ENCODE measurements at places on chromosomes 12 and 14.

- peak; percentile 52 for DNase-seq
Measured at GRCh38 chr12:47504775-47505446, 200.9 kb downstream of the RPAP3 start.

GRCh38 chr12:105506678-105507310, 176.3 kb downstream of the C12orf75 start:
- no peak for DNase-seq

- DNase-seq = no peak
Measured at GRCh38 chr14:22769369-22769768, 2.9 kb downstream of the OXA1L start.

- no peak for DNase-seq
Measured at GRCh38 chr12:16037533-16037932, 126.4 kb downstream of the DERA start.

- DNase-seq = no peak
Measured at GRCh38 chr12:132740652-132741051, 21.0 kb downstream of the ANKLE2 start.

GRCh38 chr12:109654357-109654756, 59.3 kb upstream of the FAM222A start:
- no peak for DNase-seq

DNA sequence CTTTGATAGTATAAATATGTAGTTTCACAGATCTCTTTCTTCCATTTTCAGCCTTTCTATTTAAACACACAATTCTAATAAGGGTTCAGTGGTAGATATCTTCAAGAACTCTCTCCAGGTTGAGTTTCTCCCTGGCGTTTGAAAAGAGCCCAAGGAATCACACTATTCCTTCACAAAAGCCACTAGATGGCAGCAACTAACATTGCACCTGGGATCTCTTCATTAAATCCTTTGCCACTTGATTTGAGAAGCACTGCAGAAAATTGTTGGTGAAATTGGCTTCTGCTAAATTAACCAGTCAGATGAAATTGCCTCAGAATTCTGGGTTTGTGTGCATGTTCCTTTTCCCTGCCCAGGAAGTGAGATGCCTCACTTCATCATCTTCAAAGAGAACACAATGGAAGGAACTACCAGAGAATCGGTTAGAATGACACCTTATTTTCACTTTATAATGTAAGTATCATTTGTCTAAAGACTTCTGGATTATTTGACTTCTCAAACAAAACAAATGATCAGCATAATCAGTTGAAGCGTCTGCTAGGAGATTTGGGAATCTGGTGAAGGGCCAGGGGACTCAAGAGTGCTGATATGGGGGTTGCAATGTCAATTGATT, 6.8 kb downstream of the CCDC198 start:
- peak; percentile 58 for DNase-seq

GRCh38 chr14:90608281-90608680, 207.9 kb downstream of the TTC7B start:
- no peak for DNase-seq

DNA sequence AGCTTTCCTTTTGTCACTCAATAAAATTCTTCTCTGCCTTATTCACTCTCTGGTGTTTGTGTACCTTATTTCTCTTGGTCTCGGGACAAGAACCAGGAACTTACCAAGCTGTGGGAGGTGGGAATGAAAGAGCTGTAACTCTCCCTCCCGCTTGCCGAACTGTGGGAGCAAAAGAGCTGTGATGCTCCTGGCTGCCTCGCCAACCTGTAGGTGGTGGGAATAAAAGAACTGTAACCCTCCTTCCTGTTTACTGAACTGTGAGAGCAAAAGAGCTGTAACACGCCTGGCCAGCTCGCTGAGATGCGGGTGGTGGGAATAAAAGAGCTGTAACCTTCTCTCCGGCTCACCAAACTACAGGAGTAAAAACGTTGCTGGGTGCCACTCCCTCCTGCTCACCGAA, 314.1 kb upstream of the LRIG3 start:
- DNase-seq = no peak

- no peak for DNase-seq
Measured at GRCh38 chr14:74684434-74684833, 28.4 kb downstream of the AREL1 start.

- peak; percentile 92 for DNase-seq
Measured at GRCh38 chr12:51980051-51980808, 26.5 kb upstream of the TAMALIN start.

- no peak for DNase-seq
Measured at GRCh38 chr12:14576896-14577295, 9.2 kb upstream of the PLBD1 start.

DNA sequence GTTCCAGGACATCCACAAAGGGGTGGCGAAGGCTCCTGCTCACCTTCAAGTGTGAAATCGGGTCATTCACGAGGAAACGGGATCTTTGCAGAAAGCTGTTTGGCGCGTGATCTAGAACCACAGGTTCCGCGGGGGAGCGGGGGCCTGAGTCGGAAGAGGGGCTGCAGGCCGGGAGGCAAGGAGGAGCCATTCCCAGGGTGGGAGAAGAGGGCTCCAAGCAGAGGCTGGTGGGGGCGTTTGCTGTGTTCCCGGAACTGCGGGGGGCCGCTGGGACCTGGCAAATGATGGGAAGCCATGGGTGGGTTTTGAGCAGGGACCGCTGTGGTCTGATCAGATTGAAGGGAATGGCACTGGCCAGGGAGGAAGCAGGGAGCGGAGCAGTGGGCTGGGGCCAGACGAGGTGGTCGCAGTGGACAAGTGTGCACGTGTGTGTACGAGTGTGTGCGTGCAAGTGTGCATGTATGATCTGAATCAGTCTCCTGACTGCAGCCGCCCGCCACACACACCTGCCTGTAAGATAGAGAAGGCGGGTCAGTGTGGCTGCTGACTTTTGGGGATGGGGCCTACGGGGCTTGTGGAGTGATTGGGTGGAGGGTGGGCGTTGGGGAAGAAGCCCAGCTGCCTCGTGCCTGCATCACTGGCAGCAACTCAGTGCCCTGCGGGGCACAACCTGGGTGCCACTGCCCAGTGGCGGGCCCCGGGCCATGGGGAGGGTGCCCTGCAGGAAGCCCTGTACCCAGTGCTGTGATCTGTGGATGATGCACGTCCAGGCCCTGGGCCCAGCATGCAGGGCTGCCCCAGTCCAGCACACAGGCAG, 141.9 kb downstream of the KIF26A start:
- no peak for DNase-seq

- peak; percentile 61 for DNase-seq
Measured at GRCh38 chr14:64800000-64800399, 79.7 kb downstream of the SPTB start.

- no peak for DNase-seq
Measured at GRCh38 chr12:95136598-95136997, 63.2 kb upstream of the NR2C1 start.

DNA sequence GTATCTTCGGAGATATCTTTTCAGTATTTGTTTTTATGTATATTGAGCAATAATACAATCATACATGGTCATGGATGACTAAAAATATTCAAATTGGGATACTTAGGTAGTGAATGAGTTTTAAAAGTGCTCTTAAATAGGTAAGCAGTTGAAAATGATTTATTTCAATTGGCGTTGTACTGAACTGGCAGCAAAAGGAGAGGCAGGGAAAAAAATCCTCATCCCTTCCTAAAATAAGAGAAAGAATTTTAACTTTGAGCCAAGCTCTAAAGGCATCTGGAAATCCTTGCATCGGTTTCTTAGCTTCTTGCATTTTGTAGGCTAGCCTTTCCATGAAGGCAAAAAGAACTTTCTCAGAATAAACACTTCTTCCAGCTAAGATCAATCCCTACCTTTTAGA, 125.2 kb downstream of the MGST1 start:
- no peak for DNase-seq

- no peak for DNase-seq
Measured at GRCh38 chr14:61469781-61470180, 148.4 kb downstream of the PRKCH start.

GRCh38 chr12:12960639-12961209, 8.8 kb upstream of the GPRC5D start:
- DNase-seq = no peak

GRCh38 chr12:68370006-68370590, 37.9 kb upstream of the MDM1 start:
- DNase-seq = no peak

GRCh38 chr12:95248604-95249360, 31.2 kb downstream of the VEZT start:
- no peak for DNase-seq

DNA sequence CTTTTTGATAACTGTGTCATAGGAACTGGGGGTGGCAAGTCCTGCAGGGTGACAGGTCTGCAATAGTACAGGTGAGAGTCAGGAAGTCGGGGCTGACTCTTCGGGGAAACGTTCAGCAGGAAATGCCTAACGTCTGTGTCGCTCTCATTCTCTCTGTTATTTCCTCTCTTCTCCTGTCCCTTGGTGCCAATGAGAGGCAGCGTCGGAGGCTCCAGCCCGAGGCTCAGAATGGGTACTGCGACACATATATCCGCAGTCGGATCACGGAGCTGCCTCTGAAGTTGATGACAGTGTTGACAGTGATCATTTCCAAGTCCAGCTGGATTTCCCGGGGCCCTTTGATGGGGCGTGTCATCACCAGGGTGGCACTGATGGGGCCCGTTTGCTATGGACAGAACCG, 2.7 kb upstream of the TC2N start:
- no peak for DNase-seq

- no peak for DNase-seq
Measured at GRCh38 chr12:90519285-90519684, 435.7 kb downstream of the CCER1 start.

DNA sequence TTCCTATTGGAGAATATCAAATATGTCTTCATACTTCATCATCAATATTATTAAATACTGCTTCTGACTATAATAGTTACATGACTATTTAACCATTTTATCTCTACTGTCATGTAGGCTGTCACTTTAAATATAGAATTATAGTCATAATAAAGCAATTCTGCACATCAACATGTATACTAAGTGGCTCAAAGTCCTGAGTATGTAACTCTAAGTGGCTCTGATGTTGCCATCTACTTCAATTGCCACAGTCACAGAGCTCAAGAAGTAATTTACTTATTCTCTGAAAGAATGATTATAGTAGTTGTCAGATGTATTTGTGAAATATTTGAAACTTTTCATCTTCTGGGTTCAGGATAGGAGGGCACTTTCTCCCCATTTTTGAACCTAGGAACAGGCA, 202.3 kb downstream of the KITLG start:
- DNase-seq = no peak

- no peak for DNase-seq
Measured at GRCh38 chr12:31631809-31632208, 27.7 kb upstream of the ETFBKMT start.

- DNase-seq = peak; percentile 66
Measured at GRCh38 chr14:56333359-56334292, 215.4 kb downstream of the PELI2 start.

All from AG20443 (cell line).